NCI-H446 treated with DMSO at 0.1 percent for 48 hours (cell line): ENCODE measurements at places on chromosomes 7 and 10.

GRCh38 chr7:123190109-123190831 is 9.5 kb downstream of the SLC13A1 start:
- no peak for DNase-seq

- DNase-seq = no peak
Measured at GRCh38 chr10:101227429-101228152, 1.7 kb downstream of the LBX1 start.

GRCh38 chr7:154587792-154588191 is 415.1 kb downstream of the PAXIP1 start:
- DNase-seq = no peak

GRCh38 chr7:154857728-154858681 is 144.9 kb downstream of the PAXIP1 start:
- no peak for DNase-seq

- DNase-seq = no peak
Measured at GRCh38 chr7:1533547-1534329, 3.2 kb downstream of the MAFK start.

DNA sequence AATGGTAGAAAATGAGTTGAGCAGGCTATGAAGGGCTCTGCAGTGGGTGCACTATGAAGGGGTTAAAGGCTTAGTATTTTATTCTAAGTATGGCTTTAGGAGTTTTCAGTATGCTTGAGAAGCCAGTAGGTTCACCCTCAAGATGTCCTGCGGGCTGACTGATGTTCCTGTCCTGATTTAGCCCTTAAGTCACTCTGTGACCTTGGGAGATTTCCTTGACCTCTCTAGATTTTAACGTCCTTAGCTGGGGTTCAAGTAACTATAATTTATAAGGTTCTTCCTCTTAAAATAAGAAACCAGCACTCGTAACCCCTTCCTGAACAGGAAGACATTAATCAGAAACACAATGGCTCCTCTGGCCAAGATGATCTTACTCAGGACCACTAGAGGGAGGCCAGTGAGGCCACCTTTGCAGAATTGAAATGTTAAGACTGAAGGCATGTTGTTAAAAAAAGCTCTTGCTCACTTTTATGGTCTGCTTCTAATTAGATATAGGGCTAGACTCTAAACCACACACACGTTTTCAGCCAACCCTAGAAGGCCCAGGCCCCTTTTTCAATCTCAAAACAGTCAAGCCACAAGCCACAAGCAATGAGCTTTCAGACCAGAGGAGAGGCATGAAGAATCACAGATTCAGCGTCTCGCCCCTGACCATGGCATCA is 41.9 kb downstream of the CDK1 start:
- no peak for DNase-seq

- DNase-seq = no peak
Measured at GRCh38 chr10:8435186-8436055, 380.9 kb downstream of the GATA3 start.
